ENCODE measurements at places on chromosomes 1 and 21.

GRCh38 chr1:165114022-165114888 is 242.3 kb downstream of the LMX1A start:
- peaks cover 16% of the 10 kb centered on the region for H3K27me3 ChIP-seq
- no peak for DNase-seq
- no peaks in the 10 kb centered on the region for H3K36me3 ChIP-seq
- H3K4me1 ChIP-seq = no peaks in the 10 kb centered on the region
- H3K27ac ChIP-seq = no peak overlapping the region

- H3K4me1 ChIP-seq = peaks cover 48% of the 10 kb centered on the region
- no peak overlapping the region for H3K27ac ChIP-seq
- DNase-seq = no peak
- H3K36me3 ChIP-seq = no peaks in the 10 kb centered on the region
- H3K27me3 ChIP-seq = no peaks in the 10 kb centered on the region
Observed at GRCh38 chr1:154349121-154349520, 23.8 kb downstream of the ATP8B2 start.

GRCh38 chr1:44015206-44015605 is 16.1 kb downstream of the SLC6A9 start:
- no peaks in the 10 kb centered on the region for H3K4me1 ChIP-seq
- no peak overlapping the region for H3K4me3 ChIP-seq
- no peaks in the 10 kb centered on the region for H3K36me3 ChIP-seq
- no peak overlapping the region for H3K27ac ChIP-seq
- H3K27me3 ChIP-seq = no peaks in the 10 kb centered on the region

GRCh38 chr1:167627865-167628641 is 2.0 kb upstream of the RCSD1 start:
- peak overlapping the region; percentile 94 for H3K27ac ChIP-seq
- H3K36me3 ChIP-seq = peaks cover 1% of the 10 kb centered on the region
- H3K27me3 ChIP-seq = no peaks in the 10 kb centered on the region
- peak overlapping the region; percentile 100 for H3K4me3 ChIP-seq
- peak; percentile 36 for DNase-seq

- H3K4me3 ChIP-seq = no peak overlapping the region
- no peaks in the 10 kb centered on the region for H3K27me3 ChIP-seq
- H3K36me3 ChIP-seq = no peaks in the 10 kb centered on the region
- DNase-seq = no peak
- peak overlapping the region; percentile 62 for H3K27ac ChIP-seq
Observed at GRCh38 chr1:111221633-111222291, 5.8 kb upstream of the CHI3L2 start.

DNA sequence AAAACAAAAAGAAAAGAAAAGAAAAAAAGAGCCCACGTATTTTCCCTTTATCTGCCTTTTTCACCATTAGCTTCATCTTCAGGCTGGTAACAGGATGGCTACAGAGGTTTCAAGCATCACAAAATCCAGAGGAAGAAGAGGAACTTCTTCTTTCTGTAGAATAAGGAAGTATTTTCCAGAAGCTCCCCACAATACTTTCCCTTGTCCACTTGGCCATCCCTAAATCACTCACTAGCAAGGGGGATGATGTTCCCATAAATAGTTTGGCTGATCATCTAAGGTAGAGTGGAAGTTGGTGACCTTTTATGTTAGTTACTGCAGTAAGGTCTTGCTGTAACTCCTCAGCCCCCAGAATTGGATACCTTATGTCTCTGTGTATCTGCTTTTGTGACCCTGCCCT is 45.1 kb upstream of the RNF11 start:
- peak; percentile 36 for DNase-seq
- H3K27me3 ChIP-seq = no peaks in the 10 kb centered on the region
- no peak overlapping the region for H3K4me3 ChIP-seq
- H3K4me1 ChIP-seq = peaks cover 6% of the 10 kb centered on the region
- no peaks in the 10 kb centered on the region for H3K36me3 ChIP-seq

DNA sequence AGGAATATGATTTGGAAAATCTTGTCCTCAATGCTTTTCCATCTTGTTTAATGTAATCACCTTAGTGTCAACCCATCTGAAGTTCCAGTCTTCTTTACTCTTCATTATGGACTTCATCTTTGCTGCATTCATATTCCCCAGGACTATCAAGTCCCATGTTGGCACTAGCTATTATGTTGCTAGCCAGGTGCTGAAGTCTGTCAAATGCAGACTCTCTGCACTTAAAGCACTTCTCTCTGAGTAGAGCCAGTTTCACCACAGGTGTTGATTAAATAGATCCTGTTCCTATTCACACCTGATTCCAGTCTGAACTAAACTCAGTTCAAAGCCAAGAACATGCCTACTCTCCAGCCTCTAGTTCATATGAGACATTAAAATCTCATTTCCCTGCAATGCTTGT is 75.0 kb upstream of the PKN2 start:
- no peaks in the 10 kb centered on the region for H3K4me1 ChIP-seq
- H3K4me3 ChIP-seq = no peak overlapping the region
- no peaks in the 10 kb centered on the region for H3K27me3 ChIP-seq
- DNase-seq = no peak
- H3K36me3 ChIP-seq = no peaks in the 10 kb centered on the region

- no peaks in the 10 kb centered on the region for H3K27me3 ChIP-seq
- H3K27ac ChIP-seq = no peak overlapping the region
- DNase-seq = no peak
- H3K4me3 ChIP-seq = no peak overlapping the region
Observed at GRCh38 chr1:14934867-14935266, 218.7 kb upstream of the TMEM51 start.

DNA sequence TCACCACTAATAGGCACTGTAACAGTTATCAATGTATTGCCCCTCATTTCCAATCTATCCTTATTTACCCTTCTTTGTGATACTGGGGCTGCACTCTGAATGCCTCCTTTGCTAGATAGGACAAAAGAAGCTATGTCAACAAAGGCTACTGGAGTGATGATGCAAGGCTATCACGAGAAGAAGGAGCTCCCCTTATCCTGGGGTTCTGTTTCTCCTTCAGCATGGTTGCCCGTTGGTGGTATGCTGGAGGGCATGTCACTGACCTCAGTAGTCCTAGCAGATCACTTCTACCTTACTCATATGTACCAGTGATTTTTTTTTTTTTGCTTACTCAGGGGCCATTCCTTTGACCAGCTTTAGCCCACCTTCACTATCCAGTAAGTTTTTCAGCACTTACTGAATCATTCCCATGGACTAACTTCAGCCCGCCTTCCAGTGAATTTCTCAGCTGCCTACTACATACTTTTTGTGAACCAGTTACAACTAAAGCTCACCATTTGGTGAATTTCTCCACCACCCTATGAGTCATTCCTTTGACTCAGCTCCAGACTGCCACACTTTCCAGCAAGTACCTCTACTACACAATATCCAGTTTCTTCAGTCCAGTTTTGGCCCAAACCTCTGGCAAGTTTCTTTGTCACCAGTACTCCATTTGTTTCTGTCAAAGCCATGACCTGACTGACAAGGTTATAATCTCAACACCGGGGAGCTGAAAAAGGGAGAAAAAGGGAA is 944.5 kb downstream of the KCNT2 start:
- H3K4me1 ChIP-seq = no peaks in the 10 kb centered on the region
- no peaks in the 10 kb centered on the region for H3K36me3 ChIP-seq
- no peak for DNase-seq
- no peak overlapping the region for H3K27ac ChIP-seq
- no peaks in the 10 kb centered on the region for H3K27me3 ChIP-seq

DNA sequence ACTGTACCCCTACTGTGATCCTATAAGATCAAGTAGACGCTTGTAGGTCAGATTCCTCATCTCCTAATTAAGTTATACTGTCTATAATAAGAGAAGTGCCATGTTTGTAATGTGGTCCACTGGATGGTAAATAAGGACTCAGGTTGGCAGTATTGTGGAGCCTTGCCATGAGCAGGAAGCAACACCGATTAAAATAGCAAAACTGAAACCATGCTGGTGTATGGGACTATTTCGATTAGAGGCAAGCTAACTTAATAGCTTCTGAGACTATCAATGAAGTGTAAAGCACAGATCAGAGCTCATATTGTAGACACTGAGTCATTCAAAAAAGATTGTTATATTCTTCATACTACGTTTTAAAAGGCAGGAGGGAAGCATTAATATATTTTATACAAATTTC is 348.8 kb downstream of the HHAT start:
- no peaks in the 10 kb centered on the region for H3K27me3 ChIP-seq
- H3K4me3 ChIP-seq = no peak overlapping the region
- H3K36me3 ChIP-seq = no peaks in the 10 kb centered on the region
- no peak for DNase-seq
